RCC 7860 (cell line): ENCODE measurements at places on chromosomes 5 and 9.

DNA sequence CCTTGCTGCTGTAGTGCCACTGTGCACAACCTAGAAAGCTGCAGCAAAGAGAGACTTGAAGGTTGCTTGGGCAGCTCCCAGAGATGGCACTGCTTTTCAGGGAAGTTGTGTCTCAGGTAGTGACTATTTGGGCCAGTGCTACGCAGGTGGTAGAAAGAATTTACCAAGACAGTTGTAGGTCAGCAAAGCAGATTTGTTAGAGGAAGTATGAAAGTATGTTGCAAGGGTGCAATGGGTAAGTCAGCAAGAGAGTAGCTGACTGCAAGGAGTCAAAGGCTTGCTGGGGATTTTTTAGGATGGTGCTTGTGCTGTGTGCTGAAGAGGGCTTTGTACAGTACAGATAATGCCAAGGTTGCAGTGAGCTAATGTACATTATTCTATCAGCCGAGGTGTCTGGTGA is 33.5 kb upstream of the SPARC start:
- no peak for DNase-seq

DNA sequence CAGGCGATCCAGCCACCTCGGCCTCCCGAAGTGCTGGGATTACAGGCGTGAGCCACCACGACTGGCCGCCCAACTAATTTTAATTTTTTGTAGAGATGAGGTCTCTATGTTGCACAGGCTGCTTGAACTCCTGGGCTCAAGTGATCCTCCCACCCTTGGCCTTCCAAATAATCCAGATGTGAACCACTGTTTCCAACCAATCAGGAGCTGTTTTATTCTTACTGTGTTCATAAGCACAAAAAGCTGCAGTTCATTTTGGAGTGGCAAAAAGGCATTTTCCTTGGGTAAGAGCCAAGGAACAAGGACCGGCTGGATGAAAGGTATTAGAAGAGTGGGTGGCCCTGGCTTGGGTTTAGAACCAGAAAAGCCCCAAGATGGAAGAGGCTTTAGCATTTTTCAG is 5.2 kb upstream of the SLC27A4 start:
- no peak for DNase-seq

GRCh38 chr5:11890777-11891176 is 13.5 kb downstream of the CTNND2 start:
- DNase-seq, result no peak

DNA sequence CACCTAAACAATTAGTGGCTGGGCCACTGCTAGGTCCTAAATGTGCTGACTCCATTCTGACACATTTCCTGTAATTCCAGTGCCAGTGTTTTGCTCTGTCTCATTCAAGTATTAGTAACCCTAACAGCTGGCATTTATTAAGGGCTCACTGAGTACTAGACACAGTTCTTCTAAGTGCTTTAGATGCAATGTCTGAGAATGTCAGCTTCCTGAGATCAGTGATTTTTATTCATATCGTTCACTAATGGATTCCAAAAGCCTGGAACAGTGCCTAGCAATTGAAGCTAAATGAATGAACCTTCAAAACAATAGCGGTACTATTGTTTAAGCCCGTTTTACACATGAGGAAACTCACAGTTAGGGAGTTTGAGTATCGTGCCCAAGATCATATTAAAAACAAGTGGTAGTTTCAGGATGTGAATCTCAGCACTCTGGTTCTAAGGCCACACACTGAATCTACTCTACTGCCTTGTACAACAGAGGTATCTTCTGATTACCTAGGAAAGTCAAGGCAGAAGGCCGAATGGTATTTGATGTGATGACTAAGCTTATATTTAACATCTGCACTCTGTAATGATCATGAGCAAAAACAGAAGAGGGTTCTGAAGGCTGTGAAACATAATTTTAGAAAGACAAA is 304.0 kb downstream of the PJA2 start:
- DNase-seq, result peak; percentile 23

- no peak for DNase-seq
Observed at GRCh38 chr9:125746774-125747052, 460 bp upstream of the PBX3 start.

- DNase-seq, result no peak
Observed at GRCh38 chr5:71011194-71011792, 13.8 kb downstream of the NAIP start.

- DNase-seq, result no peak
Observed at GRCh38 chr9:134050726-134051125, 17.1 kb downstream of the BRD3 start.

DNA sequence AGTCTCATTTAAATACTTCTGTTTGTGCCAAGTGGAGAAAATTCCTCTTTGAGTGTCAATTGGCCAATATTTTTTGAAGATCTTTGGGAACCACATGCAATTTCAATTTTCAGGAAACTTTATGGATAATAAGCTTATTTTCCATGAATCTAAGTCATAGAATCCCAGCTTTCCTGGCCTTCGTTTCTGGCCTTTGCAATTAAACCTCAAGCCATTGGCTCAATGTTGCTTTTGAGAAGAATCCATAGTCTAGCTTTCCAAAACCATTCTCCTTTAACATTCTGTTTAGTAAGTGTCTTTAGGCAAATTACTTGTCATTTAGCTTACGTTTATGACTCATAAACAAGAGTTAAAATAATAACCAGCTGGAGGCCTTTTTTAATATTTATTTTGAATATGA is 145.0 kb upstream of the FTMT start:
- no peak for DNase-seq

DNA sequence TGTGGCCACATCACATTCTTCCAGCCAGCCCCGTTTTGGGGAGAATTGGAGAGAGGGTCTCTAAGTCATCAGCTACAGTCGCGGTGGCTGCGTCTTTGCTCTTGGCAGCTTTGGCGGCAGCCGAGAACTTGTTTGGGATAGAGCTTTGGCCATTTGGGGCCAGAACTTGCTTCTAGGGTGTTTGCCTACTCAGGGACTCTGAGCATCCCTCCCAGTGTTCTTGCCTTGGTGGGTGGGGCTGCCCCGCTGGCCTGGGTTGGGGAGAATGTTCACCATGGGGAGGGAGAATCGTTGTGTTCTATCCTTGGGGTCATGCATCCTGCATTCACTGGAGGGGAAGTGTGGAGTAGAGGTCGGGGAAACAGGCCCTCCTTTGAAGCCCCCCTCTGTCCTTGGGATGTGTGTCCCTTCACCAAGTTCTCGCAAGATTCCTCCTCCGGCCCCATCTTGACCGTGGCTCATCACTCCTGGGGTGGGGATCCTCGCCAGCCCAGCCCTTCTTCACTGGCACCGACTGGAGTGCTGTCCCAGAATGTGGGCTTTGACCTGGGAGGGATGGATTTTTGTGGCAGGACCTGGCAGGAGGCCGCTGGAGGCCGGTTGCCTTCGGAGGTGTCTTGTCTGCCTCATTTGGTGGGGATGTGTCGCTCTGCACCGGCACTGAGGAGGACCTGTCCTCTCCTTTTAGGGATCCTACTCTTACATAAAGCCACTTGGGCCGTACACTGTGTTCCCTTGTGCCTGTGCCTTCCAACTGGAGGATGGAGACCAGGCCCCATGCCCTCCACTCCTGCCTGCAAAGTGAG is 3.5 kb downstream of the PHF2 start:
- no peak for DNase-seq

DNA sequence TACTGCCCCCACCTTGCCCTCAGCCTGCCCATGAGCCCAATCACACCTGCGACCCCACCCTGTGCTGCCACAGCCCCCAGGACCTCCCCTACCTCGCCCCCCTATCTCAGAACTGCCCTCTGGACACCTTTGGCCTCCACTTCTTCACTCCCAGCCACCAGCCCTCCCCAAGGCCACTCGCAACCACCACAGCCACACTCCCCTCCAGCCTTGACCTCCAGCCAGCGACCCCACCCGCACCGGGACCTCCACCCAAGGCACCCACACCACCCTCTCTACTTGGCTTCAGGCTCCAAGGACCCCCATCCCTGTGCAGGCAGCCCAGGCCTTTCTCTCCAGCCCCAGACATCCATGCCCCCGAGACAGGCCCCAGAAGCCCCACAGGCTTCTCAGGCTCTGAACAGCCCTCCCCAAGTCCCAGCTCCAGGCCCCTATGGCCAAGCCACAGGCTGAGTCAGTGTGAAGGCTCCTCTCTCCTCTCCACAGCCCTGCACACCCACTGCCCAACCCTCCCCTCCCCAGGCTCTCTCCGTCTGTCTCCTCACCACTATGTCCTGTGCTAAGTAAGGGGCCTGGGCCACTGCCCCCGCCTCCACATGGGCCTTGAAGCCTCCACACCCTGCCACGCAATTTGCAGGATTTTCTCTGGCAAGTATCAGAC is 2.0 kb downstream of the AK1 start:
- DNase-seq, result no peak

DNA sequence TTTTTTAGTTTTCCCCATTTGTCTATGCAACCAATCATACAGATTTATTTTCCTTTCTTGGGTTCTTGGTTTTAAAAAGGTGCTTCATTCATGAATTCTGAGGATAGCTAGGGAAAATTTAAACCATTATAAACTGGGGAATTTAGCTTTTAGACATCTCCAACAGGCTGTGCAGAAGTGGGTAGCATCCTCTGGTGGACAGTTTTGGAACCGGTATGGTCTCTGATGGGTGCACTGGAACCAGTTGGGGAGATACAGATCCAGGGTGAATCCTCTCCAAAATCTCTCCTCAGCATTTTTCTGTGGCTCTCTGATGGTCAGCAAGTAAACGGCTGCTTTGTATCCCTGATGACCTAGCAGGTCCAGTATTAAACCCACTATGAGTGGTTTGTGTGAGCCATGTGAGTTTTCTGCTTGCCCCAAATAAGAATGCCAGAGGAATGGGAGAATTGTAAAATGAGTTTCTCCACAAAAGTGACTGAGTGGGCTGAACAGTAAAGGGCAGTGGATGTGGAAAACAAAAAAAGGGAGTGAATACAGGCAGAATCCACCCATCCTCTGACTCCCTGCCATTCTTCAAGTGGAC is 9.1 kb upstream of the DNAJC25 start:
- DNase-seq, result no peak

- no peak for DNase-seq
Observed at GRCh38 chr5:1235379-1235778, 10.2 kb downstream of the SLC6A18 start.

- no peak for DNase-seq
Observed at GRCh38 chr5:189486-189885, 1.8 kb upstream of the LRRC14B start.

- no peak for DNase-seq
Observed at GRCh38 chr5:143505934-143506333, 102.4 kb upstream of the NR3C1 start.

- DNase-seq, result no peak
Observed at GRCh38 chr9:114515528-114515927, 10.3 kb upstream of the WHRN start.

DNA sequence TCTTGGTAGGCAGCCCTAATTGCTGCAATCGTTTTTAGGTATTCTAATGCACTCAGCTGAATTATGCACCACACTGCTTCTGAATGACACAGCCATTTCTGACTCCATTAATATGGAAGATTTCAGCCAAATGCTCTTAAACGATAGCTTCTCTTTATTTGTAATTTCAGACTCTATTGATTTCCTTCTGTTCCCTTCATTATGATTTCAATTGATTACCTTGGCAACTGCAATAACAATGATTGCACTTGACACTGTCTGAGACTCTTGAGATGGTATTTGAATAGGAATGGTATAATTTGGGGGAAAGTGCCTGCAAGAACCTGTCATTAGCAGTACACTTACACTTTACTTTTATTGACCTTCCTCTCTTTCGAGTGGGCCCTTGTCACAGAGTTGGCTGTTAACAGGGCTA is 296.1 kb upstream of the DMAC1 start:
- DNase-seq, result no peak

DNA sequence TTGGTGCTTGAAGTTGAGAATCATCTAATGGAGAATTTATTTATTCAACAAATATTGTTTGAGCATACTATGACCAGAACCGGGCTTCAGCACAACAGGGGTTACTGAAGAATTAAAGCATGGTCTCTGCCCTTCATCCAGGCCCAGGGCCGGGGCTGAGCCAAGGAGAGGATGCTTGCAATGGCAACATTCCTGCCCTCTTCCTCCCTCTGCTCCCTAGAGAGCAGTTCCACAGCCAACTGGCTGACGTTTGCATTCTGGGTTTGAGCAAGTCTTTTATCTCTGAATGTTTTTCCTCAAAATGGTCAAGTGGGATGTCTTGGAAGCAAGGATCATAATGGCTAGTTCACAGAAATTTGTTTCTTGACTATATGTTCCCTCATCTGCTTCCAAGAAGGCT is 80.7 kb downstream of the GLDC start:
- no peak for DNase-seq

DNA sequence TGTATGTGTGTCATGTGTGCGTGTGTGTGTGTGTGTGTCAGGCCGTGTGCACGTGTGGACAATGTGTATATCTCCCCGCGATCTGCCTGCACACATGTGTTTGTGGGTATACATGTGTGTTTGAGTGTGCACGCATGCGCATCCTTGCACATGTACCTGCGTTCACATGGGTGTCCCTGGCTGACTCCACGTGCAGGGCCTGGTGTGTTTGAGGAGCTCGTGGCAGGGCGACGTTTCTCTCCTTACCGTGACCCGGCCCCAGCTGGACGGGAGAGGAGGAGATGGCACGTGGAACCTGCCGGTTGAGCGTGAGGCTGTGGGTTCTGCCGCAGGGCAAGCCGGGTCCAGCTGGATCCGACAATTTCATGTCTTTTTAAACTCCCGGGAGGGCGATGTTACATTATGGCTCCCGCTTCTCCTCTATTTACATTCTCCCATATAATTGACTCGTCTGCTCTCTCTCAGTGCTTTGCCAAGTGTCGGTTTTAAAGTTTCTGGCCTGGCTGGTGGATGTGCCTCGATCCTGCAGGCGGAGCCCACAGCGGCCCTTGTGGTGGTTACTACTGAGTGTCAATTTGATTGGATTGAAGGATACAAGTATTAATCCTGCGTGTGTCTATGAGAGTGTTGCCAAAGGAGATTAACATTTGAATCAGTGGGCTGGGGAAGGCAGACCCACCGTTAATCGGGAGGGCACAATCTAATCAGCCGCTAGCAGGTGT is 5.9 kb downstream of the COL5A1 start:
- DNase-seq, result no peak

DNA sequence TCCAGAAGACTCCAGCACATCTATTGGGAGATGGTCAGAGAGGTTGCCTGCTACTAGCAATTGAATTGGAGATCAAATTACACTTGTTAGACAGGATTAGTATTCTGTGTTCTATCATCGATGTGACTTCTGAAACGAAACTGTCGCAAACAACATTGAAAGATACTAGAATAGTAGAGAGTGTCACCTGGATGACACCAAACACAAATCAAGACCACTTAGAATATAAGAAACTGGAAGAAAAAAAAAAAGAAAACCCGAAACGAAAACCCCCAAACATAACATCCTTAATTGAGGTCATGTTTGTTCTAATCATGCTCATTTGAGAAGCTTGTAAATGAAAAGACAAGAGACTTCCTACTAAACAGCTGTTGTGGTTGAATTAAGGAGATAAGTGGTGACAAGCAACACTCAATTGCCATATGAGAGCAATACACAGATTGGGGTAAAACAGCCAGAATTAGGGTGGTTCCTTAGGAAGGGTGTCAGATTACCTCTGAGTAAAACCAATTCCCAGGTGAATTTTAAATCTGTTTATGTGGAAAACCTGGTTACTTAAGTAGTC is 97.6 kb downstream of the BASP1 start:
- no peak for DNase-seq
